SJSA1 (cell line): ENCODE measurements at places on chromosomes 3 and 15. TPM values are rescaled to one million over a fixed set of nuclear protein-coding genes. Genes with fewer than 3 reads are reported as not detected.

DNA sequence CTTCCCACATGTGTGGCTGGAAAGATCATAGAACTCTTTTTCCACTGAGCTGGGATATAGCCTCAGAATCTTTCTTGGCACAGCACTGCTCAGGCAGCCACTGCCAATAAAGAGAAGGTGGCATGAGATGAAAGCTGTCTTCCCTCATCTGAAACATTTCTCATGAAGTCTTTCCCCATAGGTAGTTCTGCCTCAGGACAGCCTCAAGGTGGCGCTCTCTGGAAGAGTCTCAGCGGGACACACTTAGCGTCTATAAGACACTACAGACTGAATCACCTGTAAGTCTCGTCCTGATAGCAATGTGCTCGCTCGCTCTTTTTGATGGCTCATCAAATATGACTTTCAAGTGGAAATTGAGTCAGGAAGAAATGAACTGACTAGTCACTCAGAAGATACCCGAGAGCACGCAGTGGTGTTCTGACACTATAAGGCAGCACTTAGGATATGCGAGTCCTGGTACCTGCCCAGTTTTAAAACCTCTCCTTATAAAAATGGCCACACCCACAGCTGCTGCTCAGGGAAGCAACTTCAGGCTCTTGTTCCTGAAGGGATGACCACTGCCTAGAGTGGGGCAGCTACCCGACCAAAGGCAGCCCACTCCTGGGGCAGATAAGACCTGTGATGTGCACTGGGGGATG lies 269.5 kb downstream of the SUCLG2 start:
- no peak overlapping the region for H3K27ac ChIP-seq
- H3K27me3 ChIP-seq: no peaks in the 10 kb centered on the region
- H3K4me1 ChIP-seq: no peaks in the 10 kb centered on the region

GRCh38 chr3:158671821-158672214 lies 630 bp downstream of the LXN start:
- H3K4me3 ChIP-seq: no peak overlapping the region
- H3K4me1 ChIP-seq: no peaks in the 10 kb centered on the region
- peaks cover 27% of the 10 kb centered on the region for H3K36me3 ChIP-seq
- DNase-seq: no peak
- H3K27ac ChIP-seq: no peak overlapping the region

GRCh38 chr3:56629047-56629446 lies 54.0 kb downstream of the TASOR start:
- no peaks in the 10 kb centered on the region for H3K27me3 ChIP-seq
- peaks cover 24% of the 10 kb centered on the region for H3K36me3 ChIP-seq
- H3K4me3 ChIP-seq: no peak overlapping the region

SNTN gene
- not detected in 2 replicates for total RNA-seq
